Mesothelial cell of epicardium (in vitro differentiated cells): ENCODE measurements at places on chromosomes 1 and 21.

- no peak for DNase-seq
These were observed 1.8 kb downstream of the ROR1 start for GRCh38 chr1:63775418-63776127.

GRCh38 chr1:43121256-43121900, 50.7 kb downstream of the EBNA1BP2 start:
- DNase-seq, result no peak

- no peak for DNase-seq
These were observed 540.9 kb downstream of the LMO4 start for GRCh38 chr1:87869567-87869966.

DNA sequence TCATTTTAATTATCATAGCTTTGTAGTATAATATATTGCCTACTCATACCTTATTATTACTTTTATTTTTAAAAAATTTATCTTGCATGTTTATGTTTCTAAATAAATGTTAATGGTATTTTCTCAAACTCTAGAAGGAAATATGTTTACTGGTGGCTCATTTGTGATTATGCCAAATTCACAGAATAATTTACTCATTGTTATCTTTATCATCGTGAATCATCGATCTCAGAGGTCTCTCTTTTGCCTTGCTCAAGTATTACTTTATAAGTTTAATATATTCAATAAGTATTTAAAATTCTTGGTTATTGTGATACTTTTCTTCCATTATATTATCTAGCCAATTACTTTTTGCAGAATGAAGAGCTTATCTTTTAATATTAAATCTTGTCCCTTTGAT, 836.7 kb upstream of the ADAMTS5 start:
- no peak for DNase-seq

DNA sequence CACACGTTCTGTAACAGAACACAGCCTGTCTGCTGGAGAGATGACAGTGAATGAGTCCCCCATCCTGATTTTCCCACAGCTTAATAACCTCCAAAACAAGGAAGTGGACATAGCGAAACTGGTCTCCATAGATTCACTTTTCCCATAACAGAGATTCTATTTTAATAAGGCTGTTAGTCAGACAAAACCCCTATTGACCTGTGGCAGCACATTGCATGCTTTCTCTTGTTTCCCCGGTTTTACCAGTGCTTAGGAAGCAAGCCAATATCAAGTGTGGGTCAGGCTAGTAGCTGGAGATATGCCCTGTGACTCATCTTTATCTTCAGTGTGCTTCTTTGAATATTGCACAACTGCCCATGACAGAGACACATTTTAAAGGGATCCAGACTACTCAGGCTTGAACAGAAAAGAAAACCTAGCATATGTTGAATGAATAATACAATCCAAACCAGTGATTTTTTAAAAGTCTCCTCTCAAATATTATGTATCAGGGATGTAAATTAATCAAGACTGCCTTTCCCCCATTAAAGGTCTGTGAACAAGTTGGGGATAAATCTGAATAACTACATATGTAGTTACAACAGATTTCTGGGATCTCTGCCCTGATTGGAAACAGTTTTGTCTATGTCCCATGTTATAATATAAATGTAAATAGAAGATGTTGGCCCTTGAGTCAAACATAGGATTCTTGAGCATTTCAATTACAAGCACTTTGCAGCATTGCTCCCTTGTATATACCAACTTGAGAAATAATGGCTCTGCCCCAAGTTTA, 11.9 kb upstream of the CLDN8 start:
- DNase-seq, result no peak

DNA sequence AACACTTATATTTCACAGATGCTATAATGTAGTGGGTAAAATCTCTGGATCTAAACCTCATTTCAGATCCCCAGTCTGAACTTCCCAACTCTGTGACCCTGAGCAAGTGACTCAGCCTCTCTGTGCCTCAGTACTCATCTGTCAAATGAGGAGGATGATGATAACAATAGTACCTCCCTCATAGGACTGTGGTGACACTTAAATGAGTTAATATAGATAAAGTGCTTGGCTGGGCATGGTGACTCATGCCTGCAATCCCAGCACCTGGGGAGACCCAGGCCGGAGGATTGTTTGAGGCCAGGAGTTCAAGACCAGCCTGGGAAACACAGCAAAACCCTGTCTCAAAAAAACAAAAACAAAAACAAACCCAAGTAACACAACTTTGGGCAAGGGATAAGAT, 4.7 kb upstream of the ECE1 start:
- DNase-seq, result no peak

GRCh38 chr1:101013776-101014175, 11.8 kb downstream of the DPH5 start:
- DNase-seq, result no peak

GRCh38 chr1:3426956-3427535, 27.4 kb upstream of the ARHGEF16 start:
- DNase-seq, result no peak
